ENCODE measurements at places on chromosomes 5 and 9.

DNA sequence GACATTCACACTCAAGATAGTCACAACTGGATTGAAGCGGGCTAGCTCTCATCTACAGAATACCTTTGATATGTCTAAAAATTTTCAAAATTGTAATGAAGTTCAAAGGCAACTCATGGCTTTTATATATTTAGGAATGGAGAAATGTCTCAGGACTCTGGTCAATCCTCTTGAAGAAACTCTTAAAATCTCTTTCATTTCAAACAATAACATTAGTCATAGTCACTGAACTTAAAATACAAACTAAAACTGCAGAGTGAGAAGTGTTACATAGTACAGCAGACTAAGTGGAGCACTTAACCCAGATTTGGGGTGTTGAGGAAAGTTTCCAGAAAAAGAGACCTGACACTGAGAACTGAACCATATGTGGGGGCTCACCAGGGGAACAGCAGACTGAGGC, 20.7 kb downstream of the FANCC start:
- no peak for DNase-seq

GRCh38 chr5:73940026-73940425, 314.0 kb downstream of the ARHGEF28 start:
- no peak for DNase-seq

DNA sequence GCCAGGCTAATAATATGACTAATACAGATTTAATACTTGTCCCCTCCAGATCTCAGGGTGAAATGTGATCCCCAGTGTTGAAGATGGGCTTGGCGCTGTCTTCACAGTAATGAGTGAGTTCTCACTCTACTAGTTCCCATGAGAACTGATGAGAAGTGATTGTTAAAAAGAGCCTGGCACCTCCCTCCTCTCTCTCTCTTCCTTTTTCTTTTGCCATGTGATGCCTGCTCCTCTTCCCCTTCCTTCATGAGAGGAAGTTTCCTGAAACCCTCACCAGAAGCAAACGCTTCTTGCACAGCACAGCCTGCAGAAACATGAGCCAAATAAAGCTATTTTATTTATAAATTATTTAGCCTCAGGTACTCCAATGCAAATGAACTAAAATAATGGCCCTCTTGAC, 55.2 kb downstream of the GLDC start:
- no peak for DNase-seq

DNA sequence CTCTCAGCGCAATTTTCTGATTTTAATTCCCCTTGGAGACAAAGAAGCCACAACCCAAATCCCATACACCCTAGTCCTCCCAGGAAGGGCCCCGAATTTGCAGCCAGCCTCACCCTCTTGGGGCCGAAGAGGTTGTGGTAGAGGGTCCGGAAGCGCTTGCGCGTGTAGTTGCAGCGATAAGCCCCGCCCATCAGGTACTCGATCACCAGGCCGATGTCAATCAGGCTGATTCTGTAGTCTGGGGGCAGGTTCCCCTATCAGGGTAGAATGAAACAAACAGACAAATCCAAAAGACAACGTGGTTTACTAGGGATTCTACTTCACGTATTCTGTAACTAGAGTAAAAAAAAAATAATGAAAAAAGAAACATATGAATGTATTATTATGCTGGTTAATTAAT, 210.6 kb upstream of the KLF9 start:
- no peak for DNase-seq

DNA sequence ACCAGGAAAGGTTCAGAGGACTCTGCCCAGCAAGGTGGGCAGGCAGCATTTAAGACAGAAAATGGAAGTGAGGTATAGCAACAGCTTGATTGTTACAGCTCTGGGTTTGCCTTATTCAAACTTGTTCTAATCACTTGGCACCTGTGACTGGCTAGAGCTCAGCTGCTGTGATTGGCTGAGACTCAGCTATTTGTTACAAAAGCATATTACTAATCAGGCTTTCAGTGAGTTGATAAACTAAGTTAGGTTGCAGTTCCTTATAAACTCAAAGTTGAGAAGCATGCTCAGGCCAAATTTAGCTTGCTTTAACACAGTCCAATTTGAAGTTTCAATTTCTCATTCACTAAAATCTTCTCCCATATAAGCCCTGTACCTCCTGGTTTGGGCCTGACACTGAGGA, 56.3 kb downstream of the GDA start:
- DNase-seq = no peak

GRCh38 chr5:16521521-16522483, 56.2 kb upstream of the ZNF622 start:
- DNase-seq = no peak

DNA sequence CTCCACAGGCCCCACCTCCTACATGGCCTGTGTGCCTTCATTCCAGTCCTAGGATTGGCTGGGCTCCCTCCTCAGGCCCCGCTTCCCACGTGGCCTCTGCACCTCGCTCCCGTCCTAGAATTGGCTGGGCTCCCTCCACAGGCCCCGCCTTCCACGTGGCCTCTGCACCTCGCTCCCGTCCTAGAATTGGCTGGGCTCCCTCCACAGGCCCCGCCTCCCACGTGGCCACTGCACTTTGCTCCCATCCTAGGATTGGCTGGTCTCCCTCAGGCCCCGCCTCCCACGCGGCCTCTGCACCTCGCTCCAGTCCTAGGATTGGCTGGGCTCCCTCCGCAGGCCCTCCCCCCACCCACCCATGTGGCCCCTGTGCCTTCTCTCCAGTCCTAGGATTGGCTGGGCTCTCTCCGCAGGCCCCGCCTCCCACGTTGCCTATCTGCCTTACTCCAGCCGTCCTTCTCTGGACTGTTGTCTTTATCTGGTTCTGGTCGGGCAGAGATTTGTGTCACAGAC, 45.3 kb upstream of the CACNA1B start:
- DNase-seq = no peak

- DNase-seq = no peak
These were observed 59.3 kb downstream of the PAX5 start for GRCh38 chr9:36974731-36975130.

GRCh38 chr9:115229496-115229895, 111.5 kb upstream of the TNC start:
- DNase-seq = no peak

DNA sequence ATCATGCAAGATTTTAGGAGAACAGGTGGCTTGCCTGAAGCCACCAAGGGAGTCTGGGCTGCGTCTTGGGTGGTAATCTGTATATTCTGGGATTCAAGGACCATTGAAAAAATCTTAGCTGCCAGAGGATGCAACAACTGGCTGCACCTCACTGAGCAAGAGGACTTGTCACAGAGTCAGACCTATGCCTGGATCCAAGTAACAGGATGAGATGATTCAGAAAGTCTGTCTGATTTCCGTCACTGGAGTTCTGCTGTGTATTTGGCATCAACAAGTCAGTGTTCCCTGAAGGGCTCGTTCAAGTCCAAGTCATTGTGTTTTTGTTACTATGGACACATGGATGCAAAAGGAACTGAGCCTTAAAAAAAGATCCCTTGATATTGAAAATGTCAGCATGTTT, 37.8 kb upstream of the CARTPT start:
- DNase-seq = no peak

DNA sequence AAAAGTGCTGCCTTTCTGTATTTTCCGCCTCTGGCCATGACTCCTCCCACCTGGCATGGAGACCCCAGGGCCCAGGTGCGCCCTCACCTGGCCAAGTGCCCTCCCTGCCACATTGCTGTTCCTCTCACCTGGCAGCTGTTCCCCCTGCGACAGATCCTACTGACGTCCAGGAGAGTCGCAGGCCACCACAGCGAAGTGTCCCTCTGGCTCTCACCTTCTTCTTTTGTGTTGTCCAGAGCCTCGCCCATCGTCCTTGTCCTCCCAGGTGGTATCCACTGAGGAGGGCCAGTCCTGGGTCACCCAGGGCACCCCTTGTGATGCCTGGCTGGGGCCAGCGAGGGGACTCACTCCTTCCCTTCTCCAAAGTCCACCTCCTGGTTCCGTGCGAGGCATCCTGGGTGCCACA, 2.6 kb downstream of the NKD2 start:
- no peak for DNase-seq

Data from hippocampal formation (tissue), 2 donors.